ENCODE measurements at places on chromosomes 3 and 15.

GRCh38 chr3:117556646-117557407, 847.2 kb downstream of the TUSC7 start:
- DNase-seq, result no peak

DNA sequence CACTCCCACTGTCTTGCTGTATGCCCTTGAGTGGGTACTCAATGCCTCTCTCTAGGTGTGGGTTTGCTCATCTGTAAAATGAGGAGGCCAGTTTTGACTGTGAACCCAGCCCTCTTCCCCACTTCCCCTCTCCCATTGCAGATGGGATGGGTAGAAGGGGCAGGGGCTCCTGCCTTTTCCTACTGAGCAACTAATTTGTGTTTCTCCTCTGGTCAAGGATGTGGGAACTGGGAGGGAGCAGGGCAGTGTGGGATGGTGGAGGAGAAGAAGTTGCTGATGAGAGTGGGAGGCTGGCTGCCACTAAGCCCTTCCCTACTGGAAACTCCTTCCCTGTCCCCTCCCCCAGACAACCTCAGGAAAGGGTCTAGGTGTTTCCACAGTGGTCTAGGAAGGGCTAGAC, 20.1 kb upstream of the ANKDD1A start:
- DNase-seq, result no peak

DNA sequence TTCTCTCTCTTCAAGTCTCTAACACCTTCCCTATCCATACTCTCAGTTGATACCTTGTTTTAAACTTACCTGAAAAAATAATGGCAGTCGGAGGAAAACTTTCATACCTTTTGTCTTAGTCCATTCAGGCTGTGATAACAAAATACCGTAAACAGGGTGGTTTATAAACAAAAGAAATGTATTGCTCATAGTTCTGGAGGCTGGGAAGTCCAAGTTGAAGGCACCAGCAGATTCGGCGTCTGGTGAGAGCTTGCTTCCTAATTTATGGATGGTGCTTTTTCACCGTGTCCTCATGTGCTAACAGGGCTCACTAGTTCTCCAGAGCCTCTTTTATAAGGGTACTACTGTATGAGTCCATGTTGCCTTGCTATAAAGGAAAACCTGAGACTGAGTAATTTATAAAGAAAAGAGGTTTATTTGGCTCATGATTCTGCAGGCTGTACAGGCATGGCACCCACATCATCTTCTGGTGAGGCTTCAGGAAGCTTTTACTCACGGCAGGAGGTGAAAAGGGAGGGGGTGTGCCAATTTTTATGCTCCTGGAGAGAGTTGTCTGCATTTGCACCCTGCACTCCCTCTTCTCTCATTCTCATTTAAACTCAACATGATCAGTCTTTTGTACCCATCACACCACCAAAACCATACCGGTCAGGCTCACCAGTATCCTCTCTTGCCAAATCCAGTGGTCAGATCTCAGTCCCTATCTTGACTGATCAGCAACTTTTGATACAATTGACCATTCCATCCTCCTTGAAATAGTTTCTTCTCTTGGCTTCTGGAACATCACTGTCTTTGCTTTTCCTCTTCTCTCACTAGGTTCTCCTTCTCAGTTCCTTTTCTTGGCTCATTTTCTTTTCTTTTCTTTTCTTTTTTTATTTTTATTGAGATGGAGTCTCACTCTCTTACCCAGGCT, 21.6 kb downstream of the ST6GAL1 start:
- no peak for DNase-seq

- no peak for DNase-seq
Observed at GRCh38 chr15:70057931-70058641, 39.6 kb downstream of the TLE3 start.

GRCh38 chr3:57544181-57545125, at the start of gene DNAH12:
DNAH12 (minus strand) TSS chr3:57544344; CDS start chr3:57542870, 1,474 bp downstream.
- DNase-seq, result no peak

- no peak for DNase-seq
Observed at GRCh38 chr3:8523041-8523440, 21.4 kb downstream of the LMCD1 start.

- no peak for DNase-seq
Observed at GRCh38 chr15:23422946-23423708, 23.9 kb downstream of the GOLGA6L2 start.

DNA sequence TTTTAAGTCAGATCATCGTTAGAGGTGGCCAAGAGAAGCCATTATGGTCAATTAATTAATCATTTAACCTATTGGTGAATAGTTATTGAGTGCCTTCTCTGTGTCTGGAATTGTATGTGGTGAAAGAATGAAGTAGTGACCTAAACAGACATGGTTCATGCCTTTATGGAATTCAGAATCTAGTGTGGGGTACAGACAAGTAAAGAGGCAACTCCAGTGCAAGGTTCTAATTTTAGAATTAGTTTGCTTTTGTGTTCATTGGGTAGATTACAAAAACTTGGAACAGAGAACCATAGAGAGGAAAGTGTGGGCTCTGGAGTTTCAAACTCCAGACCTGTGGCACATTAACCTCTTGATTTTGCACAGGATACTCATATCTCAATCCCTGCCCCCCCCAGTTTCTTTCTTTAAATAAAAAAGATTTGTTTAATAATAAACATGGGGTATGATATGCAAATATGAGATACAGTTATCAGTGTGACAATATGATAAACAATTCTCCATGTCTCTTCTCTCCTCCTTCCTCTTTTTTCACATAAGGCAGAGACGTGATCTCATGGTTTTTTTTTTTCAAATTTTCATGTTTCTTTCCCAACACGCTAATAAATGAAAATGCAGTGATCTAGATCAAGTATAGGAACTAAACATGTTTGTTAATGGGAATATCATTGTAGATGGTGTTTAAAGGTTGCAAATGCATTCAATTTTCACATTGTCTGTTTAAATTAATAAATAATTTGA, 117.9 kb downstream of the MITF start:
- no peak for DNase-seq

DNA sequence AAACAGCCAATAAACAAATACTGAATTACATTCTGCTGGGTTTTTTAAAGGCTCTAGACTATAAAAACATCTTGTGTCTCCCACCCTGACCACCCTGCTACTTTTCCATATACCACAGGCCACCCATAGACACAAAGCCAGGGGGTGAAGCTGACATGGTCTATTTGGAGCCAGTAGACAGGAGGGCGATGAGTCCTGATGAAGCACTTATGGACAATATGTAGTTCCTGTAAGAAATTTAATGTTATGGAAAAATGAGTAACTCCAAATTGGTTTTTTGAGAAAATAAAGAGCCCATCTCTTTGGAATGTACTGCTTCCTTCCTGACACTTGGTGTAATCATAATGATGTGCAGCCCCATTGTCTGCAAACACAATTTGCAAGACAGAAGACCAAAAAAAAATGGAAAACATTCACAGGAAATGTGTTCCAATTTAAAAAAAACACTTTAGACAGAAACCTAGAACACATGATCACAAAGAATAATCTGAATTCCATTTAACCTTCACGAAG, 11.8 kb downstream of the SSR3 start:
- no peak for DNase-seq

DNA sequence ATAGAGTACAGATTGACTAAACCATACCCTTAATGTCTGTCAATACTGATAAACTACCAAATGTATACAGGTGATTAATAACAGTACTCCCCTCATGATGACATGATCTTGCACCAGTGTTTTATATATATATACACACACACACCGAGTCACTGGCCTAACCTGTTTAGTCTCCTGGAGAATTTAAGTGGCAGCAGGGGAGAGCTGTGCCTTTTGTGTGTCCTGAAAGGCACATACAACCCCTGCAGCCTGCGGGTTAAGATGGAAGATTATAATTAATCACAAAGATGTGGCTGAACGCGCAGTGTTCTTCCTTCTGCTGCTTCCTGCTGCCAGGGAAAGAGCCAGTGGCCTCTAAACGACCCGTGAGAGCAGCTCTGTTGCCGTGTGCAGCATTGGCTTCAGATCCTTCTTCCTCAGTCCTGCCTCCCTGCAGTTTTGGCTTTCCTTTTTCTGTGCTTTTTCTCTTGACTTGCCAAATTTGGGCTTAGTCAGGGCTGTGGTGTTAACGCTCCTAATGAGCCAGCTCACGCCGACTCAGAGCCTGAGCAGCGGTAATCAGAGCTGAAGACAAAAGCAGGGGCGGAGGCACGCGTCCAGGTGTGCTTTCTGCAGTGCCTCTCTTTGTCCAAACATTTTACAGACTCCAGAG, 42.5 kb upstream of the UBE3A start:
- no peak for DNase-seq

DNA sequence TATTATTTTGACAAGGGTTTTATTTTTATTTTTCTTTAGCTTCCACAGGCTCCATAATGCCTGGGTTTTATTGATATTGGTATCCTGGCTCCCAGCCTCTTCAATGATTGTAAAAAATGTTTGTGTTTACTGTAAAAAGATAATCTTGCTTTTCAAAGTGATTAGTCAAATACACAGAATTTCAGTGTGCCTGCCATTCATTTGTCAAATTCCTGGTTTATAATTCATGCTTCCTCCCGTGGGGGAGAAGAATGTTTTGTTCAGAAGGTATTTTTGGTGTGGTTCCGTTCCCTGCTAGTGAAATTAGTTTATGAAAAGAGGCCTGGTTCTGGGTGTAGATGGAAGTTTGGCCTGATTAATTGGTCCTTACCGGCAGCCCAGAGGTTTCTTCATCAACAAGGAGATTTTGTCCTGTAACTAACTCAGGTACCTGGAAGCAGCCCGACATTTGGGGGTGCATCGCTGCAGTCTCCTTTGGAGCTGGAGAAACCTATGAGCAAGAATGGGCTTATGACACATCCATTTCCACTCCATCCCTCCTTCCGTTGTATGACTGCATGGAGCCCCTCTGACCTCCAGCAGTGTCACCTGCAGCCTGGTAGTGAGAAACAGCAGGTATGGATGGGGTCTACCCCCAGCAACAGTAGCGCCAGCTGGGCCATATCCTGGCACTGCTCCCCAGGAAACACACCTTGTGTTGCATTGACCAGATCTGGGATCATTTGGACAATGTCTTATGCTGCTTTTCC, 101.5 kb downstream of the PGPEP1L start:
- no peak for DNase-seq

DNA sequence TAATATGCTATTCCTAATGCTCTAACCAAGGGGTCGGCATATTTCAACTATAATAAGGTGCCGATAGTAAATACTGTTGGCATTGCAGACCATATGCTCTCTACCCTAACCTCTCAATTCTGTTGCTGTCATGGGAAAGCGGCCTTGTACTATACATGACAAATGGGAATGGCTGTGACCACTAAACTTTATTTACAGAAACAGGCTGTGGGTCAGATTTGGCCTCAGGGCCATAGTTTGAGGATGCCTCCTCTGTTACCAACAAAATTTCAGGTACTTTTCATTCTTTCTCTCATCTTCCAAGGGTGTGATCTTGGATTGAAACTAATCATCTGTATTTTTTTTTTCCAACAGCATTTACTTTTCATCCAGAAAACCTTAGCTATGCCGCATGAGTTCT, 242.0 kb downstream of the MAGI1 start:
- no peak for DNase-seq

GRCh38 chr3:70905491-70905890, 593.1 kb upstream of the MDFIC2 start:
- no peak for DNase-seq

GRCh38 chr3:53531749-53532148, 37.3 kb downstream of the CACNA1D start:
- DNase-seq, result no peak

DNA sequence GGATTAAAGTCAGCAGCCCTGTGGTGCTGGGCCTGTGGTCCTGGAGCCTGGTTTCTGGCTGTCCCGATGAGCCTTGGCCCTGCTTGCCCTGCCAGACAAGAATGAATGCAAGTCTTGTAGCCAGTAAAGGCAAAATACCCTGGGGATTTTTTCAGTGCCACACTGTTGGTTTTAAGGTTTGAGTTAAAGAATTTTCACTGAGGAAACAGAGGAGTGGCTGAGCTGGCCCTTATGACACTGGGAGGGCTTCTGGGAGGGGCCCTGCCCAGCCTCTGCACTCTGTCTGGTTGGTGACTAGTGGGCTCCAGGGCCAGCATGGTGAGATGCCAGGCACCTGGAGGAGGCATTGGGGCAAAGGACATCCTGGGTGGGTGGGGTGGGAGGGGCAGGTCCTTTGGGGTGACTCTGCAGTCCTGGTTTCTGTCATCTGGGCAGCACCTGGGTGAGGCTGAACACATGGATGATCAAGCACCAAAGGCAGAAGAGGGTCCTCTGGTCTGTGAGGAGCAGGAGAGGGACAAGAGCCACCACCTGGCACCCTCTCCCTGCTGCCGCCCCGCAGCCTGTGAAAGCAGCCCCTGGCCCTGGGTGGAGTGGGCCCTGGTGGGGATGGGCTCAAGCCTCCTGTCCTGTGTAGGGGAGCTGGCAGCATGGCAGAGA, 12.5 kb upstream of the PLA2G4E start:
- no peak for DNase-seq

- no peak for DNase-seq
Observed at GRCh38 chr3:28700728-28701127, 352.1 kb upstream of the AZI2 start.

GRCh38 chr3:115098354-115099073, 48.6 kb downstream of the ZBTB20 start:
- DNase-seq, result no peak

GRCh38 chr3:13266005-13266404, 154.1 kb downstream of the NUP210 start:
- no peak for DNase-seq

GRCh38 chr3:72976281-72976741, 20.3 kb upstream of the PPP4R2 start:
- DNase-seq, result no peak

DNA sequence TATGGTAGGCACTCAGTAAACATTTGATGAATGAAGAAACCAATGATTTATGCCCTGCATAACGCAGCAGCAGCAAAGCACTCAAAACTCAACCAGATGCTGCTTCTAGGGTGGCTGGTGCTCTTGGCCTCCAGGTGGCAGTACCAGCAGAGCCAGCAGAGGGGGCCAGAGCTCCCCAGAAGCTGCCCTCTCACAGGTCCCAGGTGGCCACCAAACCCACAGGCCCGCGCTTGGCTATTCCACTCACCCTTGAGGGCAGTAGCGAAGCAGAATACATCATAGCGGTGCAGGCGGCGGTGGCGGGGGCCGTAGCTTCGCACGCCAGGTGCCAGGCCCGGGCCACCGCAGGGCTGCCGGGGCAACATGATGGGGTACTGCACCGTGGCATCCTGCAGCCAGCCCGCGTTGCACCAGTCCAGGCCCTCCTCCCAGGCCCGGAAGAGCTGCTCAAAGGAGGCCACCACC, 16.6 kb downstream of the HAPLN3 start:
- DNase-seq, result no peak

DNA sequence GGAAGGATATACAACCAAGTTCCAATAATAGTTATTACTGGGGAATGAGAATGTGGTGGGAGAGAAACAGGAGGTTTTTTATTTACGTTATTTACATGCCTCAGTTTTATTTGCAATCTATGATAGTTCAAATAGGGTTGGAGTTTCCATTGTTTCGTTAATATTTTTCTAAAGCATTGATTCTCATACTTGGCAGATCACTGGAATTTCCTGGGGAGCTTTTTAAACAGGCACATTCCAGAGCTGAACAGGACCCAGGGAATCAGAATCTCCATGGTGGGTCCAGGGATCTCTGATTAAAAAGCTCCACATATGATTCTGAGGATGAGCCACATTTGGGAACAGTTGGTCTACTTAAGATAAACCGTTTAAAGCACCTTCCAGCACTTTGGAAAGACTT, 123.9 kb downstream of the IL20RB start:
- no peak for DNase-seq

GRCh38 chr3:194824701-194825111, 139.0 kb downstream of the FAM43A start:
- no peak for DNase-seq
